ENCODE measurements at places on chromosomes 16 and 17.

- no peak for DNase-seq
Observed at GRCh38 chr17:17533901-17534441, 37.8 kb upstream of the RASD1 start.

- DNase-seq, result no peak
Observed at GRCh38 chr17:28612936-28613872, 781 bp downstream of the RSKR start.

DNA sequence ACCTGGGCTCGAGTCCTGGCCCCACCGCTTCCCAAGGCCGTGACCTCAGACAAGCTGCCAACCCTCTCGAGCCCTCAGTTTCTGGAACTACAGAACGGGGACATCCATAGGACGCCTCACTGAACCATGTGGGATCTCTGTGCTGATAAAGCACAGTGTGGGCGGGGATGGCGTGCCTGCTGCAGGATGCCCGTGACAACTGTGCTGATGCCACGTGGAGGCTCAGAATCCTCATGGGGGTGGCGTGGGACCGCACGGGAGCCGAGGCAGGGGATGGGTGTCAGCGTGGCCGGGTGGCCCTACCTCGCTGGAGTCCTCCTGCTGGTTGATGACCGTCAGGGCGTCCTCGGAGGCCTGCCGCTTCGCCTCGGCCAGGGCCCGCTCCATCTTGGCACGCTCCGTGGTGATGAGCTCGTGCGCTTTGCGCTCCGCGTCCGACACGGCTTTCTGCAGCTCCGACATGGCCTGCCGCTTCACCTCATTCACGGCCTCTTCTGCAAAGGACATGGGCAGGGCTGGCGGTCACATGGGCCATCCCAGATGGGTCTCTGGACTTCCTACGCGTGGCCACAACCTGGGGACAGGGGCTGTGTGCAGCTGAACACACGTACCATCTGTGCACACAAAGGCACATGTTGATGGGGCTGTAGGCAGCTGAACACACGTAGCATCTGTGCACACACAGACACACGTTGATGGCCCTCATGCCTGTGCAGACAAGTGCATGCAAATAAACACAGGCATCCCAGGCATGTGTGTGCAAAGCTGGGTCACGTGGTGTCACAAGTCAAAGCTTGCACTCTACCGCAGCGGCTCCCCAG, 12.7 kb upstream of the PABPN1L start:
- DNase-seq, result no peak

DNA sequence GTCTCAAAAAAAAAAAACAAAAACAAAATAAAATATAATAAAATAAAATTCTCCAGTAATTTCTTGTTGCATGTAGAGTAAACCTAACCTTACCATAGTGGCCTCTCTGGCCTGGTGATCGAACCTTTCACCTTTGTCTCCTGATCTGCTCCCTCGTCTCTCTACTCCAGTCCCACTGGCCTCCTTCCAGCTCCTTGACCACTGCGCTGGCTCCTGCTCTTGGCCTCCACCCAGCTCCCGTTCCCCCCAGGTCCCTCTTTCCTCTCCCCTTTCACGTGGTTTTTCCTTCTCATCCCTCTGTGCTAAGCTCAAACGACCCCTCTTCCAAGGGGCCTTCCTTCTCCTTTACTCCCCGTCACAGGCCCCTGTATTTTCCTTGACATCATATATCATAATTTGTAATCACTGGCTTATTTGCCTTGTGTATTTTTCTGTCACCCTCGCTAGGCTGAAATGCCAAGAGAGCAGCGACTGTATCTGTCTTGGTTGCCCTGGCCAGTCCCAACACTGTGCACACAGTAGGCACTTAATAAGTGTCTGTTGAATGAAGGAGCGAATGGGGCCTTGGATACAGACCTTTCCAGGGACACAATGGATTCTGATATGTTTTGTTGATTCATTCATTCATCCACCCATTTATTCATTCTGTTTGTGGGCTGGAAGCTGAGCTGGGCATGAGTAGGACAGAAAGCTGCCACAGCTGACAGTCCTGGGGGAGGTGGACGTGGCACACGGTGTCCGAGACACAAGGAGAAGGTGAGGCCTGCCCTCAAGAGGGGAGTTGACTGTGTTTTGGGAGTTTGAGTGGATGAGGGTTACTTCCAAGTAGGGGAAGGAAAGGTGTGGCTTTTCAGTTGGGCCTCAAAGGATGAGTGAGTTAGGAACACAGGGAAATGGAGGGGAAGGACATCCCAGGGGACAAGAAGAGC, 5.8 kb upstream of the SCN4A start:
- DNase-seq, result no peak

GRCh38 chr16:85029408-85029784, 1.8 kb downstream of the KIAA0513 start:
- DNase-seq, result peak; percentile 45

Data from stimulated activated CD4-positive, alpha-beta T cell treated with anti-CD3 and anti-CD28 coated beads, TNF-alpha, amount 100 ng/mL, for 24 hours (primary cell).